ENCODE measurements at places on chromosomes 3 and 15. TPM values are rescaled to one million over a fixed set of nuclear protein-coding genes. Genes with fewer than 3 reads are reported as not detected.

PRR23B gene
- not detected for total RNA-seq

IL17RB gene
- not detected for total RNA-seq

DNA sequence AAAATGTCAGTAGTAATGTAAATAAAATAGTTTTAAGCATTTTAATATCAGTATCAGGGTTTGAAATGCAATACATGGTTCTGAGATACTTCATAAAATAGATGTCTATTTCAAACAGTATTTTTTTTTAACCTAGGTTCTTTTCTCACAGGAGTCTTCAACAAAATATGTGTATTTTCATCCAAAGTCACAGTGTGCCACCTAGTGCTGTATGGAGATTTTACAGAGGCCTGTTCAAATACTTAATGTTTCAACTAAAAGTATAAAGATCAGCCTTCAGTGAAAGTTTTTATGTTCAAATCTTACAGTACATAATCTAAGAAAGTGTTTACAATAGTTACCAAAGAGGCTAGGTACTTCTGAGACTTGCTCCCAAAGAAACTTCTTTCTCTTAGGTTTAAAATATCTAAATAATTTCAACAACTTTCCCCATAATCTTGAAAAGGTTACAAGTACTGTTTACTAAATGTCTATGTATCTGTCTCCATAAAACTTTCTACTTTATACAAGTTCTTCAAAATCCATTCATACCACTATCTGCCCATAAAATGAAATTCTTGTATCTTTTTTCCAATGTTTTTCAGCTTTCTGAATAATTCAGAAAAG is 38.3 kb downstream of the SCAPER start:
- DNase-seq, result peak; percentile 38

DNA sequence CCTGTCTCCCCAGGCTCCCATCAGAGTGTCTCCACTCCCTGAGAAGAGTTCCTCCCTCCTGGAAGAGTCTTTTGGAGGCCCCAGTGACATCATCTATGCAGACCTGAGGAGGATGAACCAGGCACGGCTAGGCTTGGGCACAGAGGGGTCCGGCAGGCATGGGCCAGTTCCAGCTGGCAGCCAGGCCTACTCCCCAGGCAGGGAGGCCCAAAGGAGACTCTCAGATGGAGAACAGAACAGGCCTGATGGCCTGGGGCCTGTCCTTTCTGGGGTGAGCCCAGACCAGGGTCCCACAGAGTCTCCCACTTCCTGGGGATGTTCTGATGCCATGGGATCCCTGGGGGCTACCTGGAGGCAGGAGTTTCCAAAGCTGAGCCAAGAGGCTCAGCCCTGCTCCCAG is 8.5 kb downstream of the SH2D7 start:
- DNase-seq, result no peak

- DNase-seq, result no peak
These were observed 75.3 kb upstream of the HRH1 start for GRCh38 chr3:11078826-11079515.

DNA sequence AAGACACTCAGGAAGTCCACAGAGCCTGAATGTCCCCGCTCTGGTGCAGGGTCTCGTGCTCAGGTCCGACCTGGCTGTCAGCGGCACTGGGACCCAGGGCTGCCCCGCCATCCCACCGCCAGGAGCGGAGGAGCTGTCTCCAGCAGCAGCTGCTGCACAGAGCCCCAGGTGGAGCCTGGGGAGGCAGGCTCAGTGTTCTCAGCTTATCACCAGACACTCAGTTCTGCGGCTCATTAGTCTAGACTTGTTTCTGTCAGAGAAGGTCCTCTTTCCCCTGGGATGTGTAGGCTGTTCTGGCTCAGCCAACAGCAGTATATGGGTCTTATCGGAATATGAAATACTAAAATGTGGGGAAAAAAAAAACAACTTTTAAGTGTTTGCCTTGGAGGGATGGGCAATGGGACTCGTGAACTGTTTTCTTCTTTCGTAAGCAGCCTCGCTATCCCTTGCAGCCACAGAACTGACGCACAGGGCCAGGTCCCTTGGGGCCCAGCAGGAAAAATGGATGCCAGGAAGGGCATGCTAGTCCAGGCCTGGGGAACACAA is 75.9 kb downstream of the KLF13 start:
- DNase-seq, result peak; percentile 7

DNA sequence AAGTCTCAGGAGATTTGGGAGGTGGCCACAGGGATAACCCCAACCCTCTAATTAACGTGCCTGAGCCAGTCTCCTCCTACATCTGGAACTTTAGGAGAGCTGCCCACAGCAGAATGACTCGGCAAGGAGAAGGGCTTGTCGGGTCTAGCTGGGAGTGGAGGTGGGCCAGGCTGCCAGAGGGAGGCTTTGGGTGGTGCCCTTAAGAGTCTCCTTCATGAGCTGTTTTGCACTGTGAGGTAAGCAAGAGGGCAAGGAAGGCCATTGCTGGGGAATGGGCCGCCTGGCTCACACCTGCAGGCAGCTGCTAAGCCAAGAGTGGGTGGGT is 3.6 kb upstream of the TNK2 start:
- DNase-seq, result no peak

- no peak for DNase-seq
These were observed 200.1 kb upstream of the ZNF717 start for GRCh38 chr3:75985432-75985831.

- DNase-seq, result no peak
These were observed 201.9 kb upstream of the STRIT1 start for GRCh38 chr3:155495387-155495786.

GRCh38 chr3:129315998-129316247 is 37.3 kb downstream of the HMCES start:
- DNase-seq, result no peak

DNA sequence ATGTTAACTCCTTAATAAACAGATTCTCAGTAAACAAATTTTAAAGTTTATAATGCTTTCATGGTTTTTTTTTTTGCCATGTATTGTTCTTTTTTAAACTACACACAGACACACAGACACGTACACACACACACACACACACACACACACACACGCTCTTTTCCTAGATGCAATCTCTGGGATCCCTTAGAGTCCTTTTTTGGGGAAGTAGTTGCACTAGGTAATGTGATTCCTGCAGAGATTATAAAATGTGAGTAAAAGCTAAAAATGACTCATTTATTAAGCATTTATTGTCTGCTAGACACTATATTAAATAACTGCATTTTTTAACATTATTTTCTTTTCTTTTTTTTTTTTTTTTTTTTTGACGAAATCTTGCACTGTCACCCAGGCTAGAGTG is 19.9 kb downstream of the NDUFB5 start:
- DNase-seq, result peak; percentile 46

GRCh38 chr3:170049146-170050000 is 11.6 kb downstream of the GPR160 start:
- peak; percentile 79 for DNase-seq

GRCh38 chr15:67136802-67137201 is 71.4 kb downstream of the SMAD3 start:
- no peak for DNase-seq

DNA sequence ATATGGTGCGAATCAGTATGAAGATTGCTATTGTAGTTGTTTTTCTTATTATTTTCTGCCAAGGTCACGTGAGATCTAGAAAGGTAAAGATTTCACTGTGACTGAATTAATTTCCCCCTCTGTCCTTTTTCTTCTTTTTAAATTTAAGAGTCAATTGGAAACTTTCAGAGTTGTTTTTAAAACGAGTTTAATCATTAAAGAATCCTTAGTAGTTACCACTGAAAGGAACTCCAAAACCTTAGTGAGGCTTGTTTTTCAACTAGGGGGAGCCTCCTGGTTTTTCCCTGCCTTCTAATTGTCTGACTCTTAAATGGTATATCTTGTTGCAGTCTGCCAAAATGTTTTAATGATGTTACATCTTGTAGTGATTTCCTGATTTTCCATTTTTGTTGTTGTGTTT is 17.6 kb downstream of the P2RY12 start:
- DNase-seq, result no peak

GRCh38 chr3:122858373-122858772 is 63.5 kb downstream of the SLC49A4 start:
- DNase-seq, result peak; percentile 15

Data from LHCN-M2 (cell line).